Left colon (tissue), 2 donors: ENCODE measurements at places on chromosomes 7 and 10.
A peak's percentile ranks its signal among the peaks of the same experiment; 100 is the strongest.

DNA sequence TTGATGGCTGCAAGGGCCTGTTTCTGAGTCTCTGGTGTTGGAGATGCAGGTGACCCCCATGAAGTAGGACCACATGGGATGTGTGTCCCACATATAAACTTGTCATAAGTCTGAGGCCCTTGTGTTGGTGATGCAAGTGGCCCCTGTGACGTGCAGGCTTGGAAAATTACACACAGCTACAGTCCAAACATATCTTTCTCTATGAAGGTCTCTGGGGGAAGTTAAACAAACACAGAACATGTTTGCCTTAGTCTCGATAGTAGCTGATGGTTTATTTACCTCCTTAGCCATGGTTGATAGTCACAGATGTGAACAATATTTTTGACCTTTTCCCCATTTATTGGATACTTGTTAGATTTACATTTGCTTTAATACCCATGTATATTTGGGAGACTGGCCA, 64.7 kb downstream of the ADCY1 start:
- no peak for DNase-seq

GRCh38 chr10:21961847-21962246, 41.7 kb downstream of the DNAJC1 start:
- DNase-seq, result no peak

- DNase-seq, result no peak
Observed at GRCh38 chr10:84543948-84544347, 215.6 kb downstream of the CCSER2 start.

- no peak for DNase-seq
Observed at GRCh38 chr10:33493978-33494377, 159.5 kb upstream of the NRP1 start.

- DNase-seq, result peak; percentile 43
Observed at GRCh38 chr7:106063024-106063423, 49.1 kb downstream of the SYPL1 start.

DNA sequence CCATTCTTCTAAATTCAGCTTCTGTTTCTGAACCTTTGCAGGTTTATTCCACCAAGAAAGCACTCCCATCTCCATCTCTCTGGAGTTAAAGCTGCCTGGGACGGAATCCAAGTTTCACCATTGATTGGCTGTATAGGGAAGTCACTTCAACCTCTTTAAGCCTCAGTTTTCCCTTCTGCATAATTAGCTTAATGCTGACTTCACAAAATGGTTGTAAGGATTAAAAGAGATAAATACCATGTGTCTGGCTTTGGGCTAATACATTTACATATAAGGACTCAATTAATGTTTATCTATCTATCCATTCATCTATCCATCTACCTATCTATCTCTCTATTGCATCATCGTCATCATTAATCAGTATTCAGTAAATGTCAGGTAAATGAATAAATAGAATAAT, 629.6 kb upstream of the MGMT start:
- DNase-seq, result no peak

- DNase-seq, result no peak
Observed at GRCh38 chr7:125033506-125033905, 103.9 kb upstream of the POT1 start.

DNA sequence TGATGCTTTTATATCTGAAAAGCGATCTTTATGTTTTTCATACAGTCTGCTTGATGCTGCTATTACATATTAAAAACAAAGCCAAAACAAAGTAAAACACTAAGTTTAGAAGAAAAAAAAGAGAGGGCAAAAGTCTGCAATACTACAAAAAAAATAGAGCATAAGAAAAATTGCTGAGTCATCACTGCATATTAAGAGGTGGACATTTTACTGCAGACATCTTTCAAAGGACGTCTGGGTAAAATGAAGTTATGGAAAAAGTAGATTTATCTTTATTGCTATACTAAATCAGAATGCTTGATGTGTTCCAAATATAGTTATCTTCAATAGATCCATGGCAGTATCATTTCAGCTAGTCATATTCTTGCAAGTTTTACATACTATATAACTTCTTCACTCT, 172.0 kb downstream of the MAGI2 start:
- no peak for DNase-seq

- DNase-seq, result no peak
Observed at GRCh38 chr10:121500701-121501332, 97.4 kb downstream of the FGFR2 start.

DNA sequence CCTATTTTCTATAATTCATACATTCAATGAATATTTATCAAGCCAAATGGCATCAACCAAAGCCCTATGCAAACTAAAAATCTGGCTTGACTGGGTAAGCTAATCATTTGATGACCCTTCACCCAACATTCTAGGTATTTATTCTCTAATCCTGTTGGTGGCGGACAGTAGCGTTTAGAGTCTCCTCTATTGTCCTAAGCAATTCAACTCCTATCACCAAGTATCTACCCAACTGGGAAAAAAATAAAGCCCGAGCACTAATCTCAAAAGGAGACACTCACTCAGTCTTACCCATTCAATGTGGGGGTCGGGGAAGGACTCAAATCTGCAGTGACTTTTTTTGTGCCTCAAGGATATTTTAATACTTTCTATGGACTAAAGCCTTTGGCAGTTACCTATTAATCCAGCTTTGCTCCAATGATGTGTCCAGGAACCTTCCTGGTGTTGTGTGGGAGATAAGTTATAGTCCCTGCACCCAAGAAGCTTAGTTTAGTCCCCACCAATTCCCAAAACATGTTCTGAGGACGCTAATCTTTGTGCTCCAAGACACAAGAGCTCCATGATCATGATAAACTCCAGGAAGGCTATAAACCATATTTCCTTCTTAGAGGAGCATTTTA, 30.6 kb downstream of the DNMBP start:
- no peak for DNase-seq

GRCh38 chr7:45112648-45113047, 1.2 kb upstream of the TBRG4 start:
- no peak for DNase-seq

GRCh38 chr7:46424934-46425333, 503.9 kb upstream of the IGFBP3 start:
- no peak for DNase-seq

DNA sequence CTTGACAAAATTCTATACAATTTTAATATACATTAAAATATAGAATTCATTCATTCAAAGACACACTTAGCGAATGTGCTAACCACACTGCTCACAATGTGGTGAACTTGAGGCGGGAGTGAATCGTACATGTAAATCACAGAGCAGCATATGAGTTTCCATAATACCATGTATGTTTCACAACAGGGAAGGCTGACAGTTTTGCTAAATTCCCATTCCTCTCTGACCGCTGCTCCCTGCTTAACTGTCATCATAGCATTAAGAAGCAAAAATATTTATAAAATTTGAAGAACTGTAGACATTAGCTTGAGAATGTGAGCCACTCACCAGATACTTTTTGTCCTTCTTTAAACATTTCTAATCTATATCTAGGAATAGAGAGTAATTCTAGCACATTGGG, 763.3 kb downstream of the MAGI2 start:
- no peak for DNase-seq

GRCh38 chr10:86191686-86192085, 174.9 kb downstream of the GRID1 start:
- no peak for DNase-seq

GRCh38 chr7:14233868-14234369, 244.5 kb upstream of the ETV1 start:
- DNase-seq, result no peak

DNA sequence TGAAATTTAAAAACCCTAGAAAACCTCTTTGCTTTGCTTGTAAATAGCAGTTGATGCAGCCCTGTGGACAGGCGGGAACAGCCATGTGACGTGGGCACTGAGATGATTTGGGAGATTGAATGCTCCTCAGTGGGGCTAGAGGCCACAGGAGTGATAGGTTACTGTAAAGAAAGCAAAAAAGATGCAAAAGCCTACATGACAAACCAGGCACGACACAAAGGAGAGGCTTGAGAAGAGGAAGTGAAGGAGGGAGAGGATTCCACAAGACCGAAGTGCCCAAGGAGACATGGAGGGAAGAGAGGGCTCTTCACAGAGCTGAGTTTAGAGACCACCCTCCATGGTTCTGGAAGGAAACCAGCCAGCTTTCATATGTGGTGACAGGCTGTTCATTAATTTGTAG, 25.7 kb downstream of the IKZF1 start:
- no peak for DNase-seq

GRCh38 chr7:112383671-112384417, 66.4 kb upstream of the IFRD1 start:
- no peak for DNase-seq

- DNase-seq, result peak; percentile 51
Observed at GRCh38 chr7:73894733-73895551, 34.0 kb downstream of the TMEM270 start.

DNA sequence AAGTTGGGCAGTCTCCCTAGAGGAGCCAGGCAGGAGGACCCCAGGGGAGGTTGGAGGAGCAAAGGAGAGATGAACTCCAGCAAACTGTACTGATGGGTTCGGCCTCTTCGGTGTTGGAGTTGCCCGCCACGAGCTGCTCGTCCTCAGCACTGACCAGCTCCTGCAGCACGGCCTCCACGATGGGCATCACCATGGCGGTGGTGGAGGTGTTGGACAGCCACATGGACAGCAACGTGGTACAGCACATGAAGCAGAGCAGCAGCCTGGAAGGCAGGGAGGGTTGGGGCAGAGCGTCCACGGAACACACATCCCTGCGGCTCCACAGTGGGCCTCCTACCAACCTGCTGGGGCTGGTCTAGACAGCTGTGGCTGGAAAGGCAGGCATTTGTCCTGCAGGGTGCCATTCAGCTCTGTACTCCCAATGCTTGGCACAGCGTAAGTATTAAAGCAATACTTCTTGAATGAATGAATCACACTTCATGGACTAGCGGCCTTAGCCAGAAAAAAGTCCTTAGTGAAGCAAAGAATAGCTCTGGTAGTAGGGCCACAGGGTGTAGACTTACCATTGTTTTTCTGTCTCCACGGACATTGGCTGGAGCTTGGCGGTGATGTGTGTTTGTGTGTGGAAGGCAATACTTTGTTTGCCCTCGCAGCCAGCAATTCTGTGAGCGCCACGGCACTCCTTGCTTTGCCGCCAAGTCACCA, 21.8 kb downstream of the SLC13A4 start:
- DNase-seq, result no peak

DNA sequence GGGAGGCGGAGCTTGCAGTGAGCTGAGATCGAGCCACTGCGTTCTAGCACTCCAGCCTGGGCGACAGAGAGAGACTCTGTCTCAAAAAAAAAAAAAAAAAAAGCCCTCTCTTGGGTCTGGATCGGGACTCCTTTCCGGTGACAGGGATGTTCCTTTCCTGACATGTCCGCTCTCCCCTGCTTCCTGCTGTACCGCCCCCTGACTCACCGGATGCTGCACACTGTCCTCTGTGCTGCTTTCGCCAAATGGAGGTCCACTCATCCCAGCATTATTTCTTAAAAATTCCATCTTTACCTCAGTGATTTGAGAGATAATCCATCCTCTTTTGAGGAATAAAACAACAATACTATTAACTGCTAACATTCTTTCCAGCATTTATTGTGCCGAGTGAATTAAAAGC, 113.8 kb upstream of the EEPD1 start:
- no peak for DNase-seq

DNA sequence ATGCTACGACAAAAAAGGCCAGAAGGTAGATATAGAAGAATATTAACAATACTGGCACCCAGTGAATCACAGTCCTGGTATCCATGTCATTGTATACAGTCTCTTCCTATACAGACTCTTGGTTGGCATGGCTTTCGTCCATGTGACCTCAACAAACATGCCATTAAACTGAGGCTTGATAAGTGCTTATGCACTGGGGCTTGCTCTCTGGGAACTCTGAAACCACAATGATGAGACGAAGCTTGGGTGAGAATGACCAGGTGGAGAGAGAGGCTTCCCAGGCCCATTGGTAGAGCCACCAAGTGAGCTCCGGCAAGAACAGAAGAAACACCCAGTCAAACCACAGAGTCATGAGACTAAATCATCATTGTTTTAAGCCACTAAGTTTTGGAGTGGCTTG, 33.2 kb downstream of the PNPLA8 start:
- no peak for DNase-seq

DNA sequence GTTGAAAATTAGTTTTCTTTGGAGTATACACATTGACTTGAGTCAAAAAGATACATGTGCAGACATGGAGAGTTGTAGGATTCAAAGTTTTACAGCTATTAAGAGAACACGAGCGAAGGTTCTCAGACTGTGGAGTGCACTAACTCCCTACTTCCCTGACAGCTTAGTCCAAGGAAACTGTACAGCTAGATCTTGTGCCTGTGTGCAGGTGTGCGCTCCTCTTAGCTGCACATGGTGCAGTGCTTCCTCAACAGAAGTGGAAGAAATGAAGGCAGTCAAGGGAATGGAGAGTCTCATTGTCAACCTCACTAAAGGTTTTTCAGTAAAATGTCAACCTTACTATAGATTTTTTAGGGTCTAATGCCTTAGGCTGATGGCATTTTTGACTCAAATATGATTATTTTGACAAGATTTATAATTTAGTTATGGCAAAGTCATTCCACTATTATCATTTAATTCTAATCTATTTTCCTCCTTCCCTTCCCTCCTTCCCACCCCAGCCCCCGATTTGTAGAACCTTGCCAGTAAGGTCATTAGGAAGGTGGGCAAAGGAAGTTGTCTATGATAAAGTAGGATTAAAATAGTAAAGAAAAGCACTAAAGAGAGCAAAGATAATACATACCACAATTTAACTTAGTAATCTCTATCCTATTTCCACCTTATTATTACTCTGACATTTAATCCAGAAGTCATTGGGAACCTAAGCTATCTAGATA, 13.6 kb downstream of the PDK4 start:
- peak; percentile 29 for DNase-seq

- DNase-seq, result no peak
Observed at GRCh38 chr10:109862041-109862440, 61.3 kb downstream of the XPNPEP1 start.

GRCh38 chr10:47353351-47353750, 5.2 kb downstream of the RBP3 start:
- no peak for DNase-seq

DNA sequence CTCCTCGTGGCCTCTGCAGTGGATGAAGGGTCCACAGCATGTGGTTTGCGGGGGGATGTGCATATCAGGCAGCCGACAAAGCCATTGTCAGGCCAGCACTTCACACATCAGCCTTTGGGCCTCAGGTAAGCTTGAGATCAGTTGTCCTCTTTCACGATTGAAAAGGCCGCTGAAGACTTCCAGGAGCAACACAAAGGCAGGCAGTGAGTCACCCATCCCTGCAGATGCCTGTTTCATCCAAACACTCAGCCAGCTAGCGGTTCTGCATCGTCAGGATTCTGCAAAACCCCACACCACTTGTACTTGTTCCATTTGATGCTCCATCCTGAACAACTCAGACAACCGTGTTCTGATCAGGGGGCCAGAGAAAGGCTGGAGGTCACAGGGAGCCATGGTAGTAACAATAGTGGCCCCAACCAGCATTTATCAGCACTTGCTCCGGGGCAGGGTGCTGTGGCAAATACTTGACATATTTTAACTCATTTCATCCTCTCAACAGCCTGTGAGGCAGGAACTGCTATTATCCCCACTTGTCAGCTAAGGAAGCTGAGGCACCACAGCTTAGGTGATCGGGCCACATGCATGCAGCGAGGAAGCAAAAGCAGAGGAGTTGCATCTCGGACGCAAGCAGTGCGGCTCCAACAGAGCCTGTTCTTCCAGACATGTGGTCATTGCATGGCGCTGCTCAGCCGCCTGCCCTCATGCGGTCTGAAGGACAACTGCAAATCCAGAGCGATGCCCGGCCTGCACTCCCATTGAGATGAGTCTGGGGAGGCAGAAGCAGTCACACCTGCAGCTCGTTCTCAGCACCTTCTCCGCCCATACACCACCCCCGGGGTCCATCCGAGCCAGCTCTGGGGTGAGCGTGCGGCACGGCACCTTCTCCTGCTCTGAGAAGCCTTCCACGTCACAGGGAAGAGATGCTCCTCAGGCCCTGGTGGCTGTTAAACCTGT, 144.9 kb downstream of the PAXIP1 start:
- no peak for DNase-seq
